ENCODE measurements at places on chromosomes 11 and 22.

DNA sequence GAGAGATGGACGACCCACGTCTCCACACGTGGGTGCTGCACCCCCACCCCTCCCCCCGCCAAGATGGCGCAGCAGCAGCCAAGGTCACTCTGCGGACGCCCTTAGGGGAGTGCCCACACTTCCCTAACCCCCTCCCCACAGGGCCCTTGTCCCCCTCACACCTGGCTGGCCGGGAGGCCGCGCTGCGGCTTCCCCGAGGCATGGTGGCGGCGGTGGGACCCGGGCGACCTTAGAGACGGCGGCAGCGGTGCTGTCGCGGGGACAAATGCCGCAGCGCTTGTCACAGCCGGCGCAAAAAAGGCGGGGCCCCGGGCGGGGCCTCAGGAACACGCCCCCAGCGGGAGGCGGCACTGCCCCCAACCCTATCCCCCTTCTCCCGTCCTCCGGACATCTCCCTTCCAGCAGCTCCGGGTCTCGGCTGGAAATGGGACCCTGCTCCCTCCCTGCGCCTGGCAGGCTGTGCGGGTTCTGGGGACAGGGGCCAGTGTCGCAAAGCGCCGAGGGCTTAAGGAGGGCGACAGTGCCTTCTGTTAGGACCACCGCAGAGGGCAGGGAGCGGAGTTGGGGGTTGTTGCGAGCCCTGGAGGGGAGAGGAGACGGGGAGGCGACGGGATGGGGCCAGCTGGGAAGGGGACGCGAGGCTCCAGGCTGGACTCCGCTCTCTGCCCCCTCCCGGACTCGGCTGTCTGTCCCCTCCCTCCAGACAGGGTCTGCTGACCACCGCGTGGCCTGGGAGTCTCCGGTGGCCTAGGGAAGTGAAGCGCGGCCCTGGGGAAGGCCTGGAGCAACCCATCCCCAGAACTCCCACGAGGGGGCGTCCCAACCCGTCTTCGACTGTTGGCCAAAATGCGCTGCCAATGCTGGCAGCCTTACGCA is at the start of gene CHCHD10:
Gene CHCHD10, minus strand, starts transcription at position 300 of the 876 bp plus-strand sequence. Its CDS starts 98 bp downstream, at position 202.
- peak; percentile 95 for DNase-seq

DNA sequence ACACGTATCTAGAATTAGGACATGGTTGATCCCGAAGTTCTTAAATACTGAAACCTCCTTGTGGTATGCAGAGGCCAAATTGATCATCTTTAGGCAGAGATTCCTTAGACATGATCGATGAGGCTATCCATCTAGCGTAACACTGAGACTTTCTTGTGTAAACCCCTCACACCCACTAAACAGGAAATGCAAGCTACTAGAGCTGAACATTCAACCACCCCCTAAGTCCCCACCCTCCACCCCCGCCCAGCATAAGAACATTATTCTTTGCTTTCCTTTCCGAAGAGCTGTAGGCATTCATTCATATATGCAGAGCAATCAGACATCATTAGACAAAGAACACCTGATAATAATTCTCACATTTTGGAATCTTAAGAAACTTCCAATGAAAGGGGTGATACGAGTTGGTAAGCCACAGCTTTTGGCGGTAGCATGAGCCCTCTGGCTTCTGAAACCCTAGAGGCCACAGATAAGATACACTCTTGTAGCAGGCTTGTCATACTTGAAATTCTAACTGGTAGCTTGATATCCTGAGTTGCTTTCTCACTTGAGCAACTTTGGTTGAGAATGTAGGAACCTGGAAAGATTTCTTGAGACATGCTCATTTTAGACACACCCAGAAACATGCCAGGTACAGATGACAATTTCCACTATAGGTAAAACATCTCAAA is 42.2 kb downstream of the FLI1 start:
- no peak for DNase-seq

- no peak for DNase-seq
Measured at GRCh38 chr11:6391537-6392134, 1.4 kb downstream of the SMPD1 start.

- DNase-seq, result no peak
Measured at GRCh38 chr22:49517667-49518185, 309.9 kb downstream of the BRD1 start.

GRCh38 chr22:29030618-29031226 is 30.9 kb downstream of the C22orf31 start:
- no peak for DNase-seq
